Cardiac fibroblast (primary cell): ENCODE measurements at places on chromosomes 6 and 20.

GRCh38 chr6:56370561-56371211 lies 123.3 kb upstream of the COL21A1 start:
- DNase-seq, result peak; percentile 98

GRCh38 chr6:73797861-73798260 lies 101.9 kb downstream of the CD109 start:
- DNase-seq, result peak; percentile 28

DNA sequence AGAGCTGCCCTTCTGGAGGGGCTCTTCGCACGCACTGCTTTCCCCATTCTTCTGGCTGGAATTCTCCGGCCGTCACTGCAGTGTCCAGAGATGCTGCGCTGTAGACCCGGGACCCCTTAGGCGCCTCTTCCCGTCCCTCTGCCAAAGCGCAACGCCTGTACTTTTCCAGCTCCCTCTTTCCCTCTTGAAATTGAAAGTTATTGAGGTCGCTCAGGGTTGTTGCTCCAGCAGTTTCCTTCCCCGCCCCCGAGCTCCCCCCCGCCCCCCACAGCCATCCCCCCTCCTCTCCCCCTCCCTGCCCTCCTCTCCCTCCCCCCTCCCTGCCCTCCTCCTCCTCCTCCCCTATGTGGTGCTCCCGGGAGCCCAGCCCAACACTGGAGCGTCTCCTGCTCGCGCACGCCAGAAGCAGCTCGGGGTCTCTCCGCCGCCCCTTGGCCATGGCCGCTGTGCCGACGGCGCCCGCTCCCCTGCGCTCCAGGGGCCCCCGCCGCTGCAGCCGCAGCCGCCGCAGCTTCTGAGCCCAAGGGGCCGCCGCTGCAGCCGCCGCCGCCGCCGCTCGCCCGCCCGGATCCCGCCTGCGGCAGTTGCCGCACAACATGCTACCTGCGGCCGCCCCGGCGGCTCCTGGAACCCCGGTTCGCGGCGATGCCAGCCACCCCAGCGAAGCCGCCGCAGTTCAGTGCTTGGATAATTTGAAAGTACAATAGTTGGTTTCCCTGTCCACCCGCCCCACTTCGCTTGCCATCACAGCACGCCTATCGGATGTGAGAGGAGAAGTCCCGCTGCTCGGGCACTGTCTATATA lies at the start of gene RSPO3:
Gene RSPO3, plus strand, starts transcription at position 374 of the 804 bp plus-strand sequence. CDS start 522 bp downstream, outside the sequence.
- peak; percentile 29 for DNase-seq

- DNase-seq, result no peak
Measured at GRCh38 chr6:31741815-31742214, 2.0 kb downstream of the MSH5 start.

DNA sequence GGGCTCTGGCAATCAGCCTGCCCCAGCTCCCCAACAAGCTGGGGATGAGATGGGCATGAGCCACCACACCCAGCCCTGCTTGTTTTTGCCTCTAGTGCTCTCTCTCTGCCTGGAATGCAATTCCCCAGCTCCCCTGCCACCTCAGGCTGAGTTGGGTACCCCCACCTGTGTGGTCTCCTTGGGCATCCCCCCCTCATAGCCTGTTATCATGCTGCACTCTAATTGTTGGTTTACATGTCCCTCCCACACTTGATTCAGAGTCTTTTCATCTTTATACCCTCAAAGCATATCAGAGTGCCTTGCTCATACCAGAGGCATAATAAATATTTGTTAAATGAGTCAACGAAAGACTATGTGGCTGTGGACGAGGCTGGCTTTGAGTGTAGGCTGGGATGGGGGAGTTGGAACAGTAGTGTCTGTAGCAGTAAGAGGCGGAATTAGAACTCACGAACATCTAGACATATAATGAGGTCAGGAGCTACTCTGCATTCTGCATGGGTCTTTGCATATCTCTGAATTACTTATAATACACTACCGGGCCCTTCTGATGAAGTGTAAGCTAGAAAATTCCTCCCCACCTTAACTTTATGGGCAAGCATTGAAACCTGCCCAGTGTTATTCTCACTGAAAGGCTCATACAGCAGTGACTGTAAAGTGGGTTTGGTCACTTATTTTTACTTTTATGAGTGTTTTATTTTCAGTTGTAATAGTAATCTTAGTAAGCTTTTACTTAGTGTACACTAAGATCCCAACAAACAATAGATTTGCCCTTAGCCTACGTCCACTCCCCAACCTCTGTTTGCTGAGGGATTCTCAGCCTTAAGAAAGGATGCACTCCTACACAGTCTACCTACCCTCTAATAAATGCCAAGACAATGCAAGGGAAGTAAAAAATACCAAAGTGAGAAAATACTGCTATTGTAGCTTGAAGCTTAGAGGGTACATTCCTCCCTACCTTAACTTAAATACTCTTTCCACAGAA lies 58.7 kb downstream of the EDN1 start:
- peak; percentile 94 for DNase-seq
